ENCODE measurements at places on chromosomes 4 and X. TPM values are rescaled to one million over a fixed set of nuclear protein-coding genes. Genes with fewer than 3 reads are reported as not detected.

Gene IL13RA1
- total RNA-seq, result 0.87 TPM

DNA sequence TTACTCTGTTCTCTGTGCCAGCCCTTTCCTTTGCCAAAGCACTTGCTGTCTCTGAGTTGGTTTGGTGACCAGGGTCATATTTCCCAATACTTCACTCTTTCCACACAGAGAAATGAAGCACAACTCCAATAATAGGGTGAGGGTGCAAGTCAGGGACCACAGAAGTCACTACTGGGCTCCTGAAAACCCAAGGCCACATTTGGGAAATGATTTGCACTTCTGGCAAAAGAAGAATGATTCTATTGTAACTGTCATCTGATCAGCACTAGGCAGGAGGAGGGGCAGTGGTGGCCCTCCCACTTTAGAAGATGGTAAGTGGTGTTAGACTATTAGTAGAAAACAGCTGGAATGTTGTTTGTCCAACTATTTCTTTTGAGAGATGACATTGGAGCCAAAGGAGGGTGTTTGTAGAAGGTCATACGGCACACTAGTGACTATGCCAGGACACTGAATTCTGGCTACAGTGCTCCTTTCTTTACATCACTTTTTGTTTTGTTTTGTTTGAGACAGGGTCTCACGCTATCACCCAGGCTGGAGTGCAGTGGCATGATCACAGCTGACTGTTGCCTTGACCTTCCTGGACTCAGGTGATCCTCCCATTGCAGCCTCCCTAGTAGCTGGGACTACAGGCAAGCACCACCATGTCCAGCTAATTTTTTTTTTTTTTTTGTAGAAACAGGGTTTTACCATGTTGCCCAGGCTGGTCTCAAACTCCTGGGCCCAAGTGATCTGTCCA, 10.8 kb upstream of the HADH start:
- DNase-seq, result no peak

DNA sequence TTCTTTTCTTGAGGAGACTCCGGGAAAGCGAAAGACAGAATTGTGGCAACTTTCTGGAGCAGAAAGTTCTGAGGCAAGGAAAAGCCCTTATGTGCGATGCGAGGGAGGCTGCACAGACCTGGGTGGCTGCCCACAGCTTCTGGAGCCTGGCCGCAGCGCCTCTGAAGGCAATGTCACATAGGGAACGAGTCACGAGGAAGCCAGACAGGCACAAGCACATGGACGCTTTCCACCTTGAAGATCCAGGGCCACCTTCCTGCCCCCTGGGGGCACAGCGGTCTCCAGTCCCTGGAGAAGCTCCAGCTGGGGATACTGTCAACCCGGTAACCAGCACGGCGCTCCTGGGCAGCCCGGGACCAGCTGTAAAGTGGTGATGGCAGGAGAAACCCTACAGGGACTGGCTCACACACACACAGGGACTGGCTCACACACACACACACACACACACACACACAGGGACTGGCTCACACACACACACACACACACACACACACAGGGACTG, 69.8 kb downstream of the MTNR1A start:
- DNase-seq, result no peak

DNA sequence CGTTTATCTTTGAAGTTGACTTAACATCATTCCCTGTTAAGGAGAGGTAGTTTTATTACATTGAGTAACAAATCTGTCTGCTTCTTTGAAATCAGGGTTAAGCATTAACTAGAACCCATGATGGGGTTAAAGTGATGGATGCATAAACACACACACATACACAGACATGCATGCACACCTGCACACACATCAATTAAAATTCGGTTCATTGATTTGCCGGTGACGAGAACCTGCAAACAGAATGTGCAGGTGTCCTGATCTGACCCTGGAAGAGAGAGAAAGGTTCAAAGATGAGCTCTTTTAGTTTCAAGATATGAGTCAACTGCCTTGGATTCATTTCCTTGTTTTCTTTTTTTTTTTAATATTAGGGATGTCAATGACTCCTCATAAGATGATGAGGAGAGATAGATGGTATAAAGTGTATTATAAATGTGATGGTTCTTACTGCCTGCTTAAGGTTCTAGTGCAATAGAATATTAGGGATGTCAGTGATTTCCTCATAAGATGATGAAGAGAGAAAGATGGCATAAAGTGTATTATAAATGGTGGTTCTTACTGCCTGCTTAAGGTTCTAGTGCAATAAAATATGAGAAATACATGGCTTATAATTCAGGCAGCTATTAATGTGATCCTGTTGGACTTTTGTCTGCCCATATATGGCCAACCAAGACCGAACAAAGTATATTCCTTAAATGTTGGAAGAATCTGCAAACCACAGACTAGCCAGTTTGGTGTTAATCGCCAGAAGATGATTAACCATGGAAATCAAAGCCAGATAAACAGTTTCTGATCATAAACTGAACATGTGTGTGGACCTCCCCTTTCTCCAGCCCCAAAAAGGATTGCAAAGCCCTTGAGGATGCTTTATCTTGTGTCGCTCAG, 14.1 kb upstream of the CD99 start:
- no peak for DNase-seq

Gene STX18
- 17.9 TPM for total RNA-seq

DNA sequence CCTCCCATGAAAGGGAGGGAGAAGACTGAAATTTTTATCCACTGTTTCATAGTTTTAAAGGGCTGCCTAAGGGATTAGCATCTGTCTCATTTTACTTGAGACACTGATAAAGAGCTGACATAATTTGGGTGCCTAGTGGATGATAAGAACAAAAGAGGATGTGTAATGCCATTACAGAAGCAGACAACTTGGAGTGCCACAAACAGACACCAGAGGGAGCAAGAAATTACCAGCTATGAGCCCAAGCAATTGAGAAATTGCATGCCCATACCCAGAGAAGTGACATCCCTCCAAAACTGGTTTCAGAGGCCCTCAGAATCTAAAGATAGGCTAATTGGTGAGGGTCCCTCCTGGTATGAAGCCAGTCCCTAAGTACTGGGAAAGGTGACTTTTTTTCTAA, 38.5 kb upstream of the POU3F4 start:
- DNase-seq, result peak; percentile 74

- DNase-seq, result no peak
Measured at GRCh38 chr4:37279121-37279520, 34.6 kb downstream of the NWD2 start.

GRCh38 chrX:110346681-110347080, 12.0 kb upstream of the RTL9 start:
- DNase-seq, result no peak

Data from Karpas-422 (cell line).